ENCODE measurements at places on chromosomes 2 and 18. TPM values are rescaled to one million over a fixed set of nuclear protein-coding genes. Genes with fewer than 3 reads are reported as not detected.
A peak's percentile ranks its signal among the peaks of the same experiment; 100 is the strongest.

DNA sequence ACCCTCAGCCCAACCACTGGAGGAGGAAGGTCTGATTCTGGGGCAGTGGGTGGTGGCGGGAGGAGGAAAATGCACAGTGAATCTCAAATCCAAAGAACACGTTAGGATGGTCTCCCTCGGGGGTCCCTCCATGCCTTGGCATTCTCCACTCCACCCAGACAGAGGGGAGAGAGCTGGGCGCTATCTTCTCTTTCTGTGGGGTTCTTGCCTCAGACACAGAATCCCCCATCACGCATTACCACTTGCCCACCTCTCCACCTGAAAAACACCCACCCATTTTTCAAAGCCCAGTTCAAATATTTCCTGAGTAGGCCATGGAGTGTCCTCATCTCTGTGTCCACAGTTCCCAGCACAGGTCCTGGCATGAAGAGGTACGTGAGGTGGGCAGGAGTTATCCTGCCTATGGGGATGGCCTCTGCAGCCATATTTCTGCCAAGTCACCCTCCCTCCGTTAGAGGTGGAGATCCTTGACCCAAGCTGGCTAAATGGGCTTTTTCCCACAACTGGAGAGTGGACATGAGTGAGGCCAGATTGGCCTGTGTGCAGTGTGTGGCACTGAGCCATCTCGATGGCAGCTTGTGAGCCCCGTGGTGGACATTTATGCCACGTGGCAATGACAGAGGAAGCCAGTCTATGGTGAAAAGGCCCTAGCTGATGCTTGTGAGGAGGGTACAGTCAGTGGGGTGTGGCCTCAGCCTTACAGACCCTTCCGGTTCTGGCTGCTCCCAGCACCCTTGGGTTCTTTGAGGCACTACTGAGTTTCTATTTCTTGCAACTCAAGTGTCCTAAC is 9.5 kb upstream of the TEX261 start:
- H3K27me3 ChIP-seq: peaks cover 55% of the 10 kb centered on the region
- DNase-seq: no peak
- H3K27ac ChIP-seq: no peak overlapping the region
- H3K4me1 ChIP-seq: no peaks in the 10 kb centered on the region

DNA sequence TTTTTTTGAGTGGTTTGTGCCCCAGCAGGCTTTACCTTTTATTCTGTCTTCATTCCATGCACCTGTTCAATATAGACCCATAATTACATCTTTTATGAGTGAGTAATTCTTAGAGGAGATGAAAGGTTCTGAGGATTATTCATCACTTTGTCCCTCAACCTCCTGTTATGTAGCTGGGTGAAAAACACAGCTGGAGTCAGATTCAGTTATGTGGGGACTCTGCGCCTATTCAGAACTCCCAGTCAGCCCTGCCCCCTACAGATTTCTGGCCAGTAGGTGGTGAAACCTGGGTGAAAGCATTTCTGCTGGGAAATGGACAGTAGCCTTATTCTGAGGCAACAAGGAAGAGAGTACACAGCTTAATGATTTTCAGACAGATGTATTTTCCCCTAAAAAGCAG is 107.8 kb downstream of the MGAT5 start:
- no peaks in the 10 kb centered on the region for H3K27me3 ChIP-seq
- no peak overlapping the region for H3K4me3 ChIP-seq
- no peak overlapping the region for H3K27ac ChIP-seq
- H3K4me1 ChIP-seq: peaks cover 6% of the 10 kb centered on the region
- DNase-seq: no peak

DNA sequence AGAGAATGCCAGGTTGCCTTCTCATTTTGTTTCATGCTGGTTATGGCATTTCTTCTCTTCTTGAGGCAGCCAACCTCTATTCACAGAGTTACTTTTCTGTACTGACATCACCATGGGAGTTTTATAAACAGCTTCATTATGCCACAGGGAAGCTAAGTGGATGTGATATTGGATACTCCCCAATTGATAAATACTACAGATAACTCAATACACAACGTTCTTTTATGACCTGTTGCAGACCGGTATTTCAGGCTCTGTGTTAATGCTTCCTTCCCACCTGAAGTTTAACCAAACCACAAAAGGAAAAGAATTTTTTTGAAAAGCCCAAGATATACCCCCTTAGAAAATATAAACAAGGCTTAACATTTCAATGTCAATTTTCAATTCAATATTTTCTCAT is 258.3 kb upstream of the SOX11 start:
- H3K27me3 ChIP-seq: no peaks in the 10 kb centered on the region
- H3K4me1 ChIP-seq: no peaks in the 10 kb centered on the region
- H3K27ac ChIP-seq: no peak overlapping the region

DNA sequence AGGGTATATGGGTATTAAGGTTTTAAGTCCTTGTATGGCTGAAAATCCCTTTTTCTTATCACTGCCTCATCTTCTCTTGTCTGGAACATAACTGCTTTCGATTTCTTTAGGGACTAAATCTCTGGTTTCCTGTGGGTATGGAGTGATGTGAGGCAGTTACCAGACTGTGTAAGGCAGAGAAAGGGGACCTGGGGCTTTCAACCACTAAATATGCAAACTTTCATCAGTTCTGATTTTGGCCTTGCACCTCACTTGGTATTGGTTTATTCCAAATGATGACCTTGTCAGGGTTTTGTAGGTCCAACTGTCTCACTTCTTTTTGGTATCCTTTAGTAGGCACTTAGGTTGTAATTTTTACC is 9.3 kb downstream of the MAP4K4 start:
- peaks cover 38% of the 10 kb centered on the region for H3K36me3 ChIP-seq
- no peaks in the 10 kb centered on the region for H3K27me3 ChIP-seq
- H3K4me3 ChIP-seq: peak overlapping the region; percentile 0
- peak overlapping the region; percentile 12 for H3K27ac ChIP-seq
- H3K4me1 ChIP-seq: peaks cover 73% of the 10 kb centered on the region

- H3K27ac ChIP-seq: no peak overlapping the region
- H3K27me3 ChIP-seq: no peaks in the 10 kb centered on the region
- H3K4me3 ChIP-seq: no peak overlapping the region
- peaks cover 20% of the 10 kb centered on the region for H3K4me1 ChIP-seq
- DNase-seq: no peak
Observed at GRCh38 chr2:223751012-223751411, 86.4 kb downstream of the AP1S3 start.

DNA sequence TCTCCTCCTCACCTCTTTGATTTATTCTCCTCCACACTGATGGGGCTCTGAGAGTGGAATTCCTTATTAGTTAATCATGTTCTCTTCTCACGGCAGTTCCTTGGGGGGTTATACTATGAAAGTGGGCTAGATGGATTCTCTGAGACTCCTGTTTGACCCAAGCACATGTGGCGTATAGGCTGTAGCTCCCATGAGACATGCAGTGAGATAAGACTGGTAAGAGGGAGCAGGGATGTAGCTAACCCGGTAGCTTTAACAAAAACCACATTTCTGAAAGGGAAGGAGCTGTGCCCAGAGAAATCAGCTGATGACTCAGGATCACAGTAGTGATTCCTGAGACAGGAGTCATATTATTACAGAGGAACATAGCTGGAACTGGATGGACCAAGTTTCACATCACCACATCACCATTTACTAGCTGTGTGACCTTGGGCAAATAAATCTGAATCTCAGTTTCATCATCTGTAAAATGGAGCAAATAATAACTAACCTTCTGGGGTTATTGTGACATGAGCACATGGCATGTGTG is 82.9 kb downstream of the CRIM1 start:
- H3K27ac ChIP-seq: peak overlapping the region; percentile 64
- H3K36me3 ChIP-seq: peaks cover 10% of the 10 kb centered on the region
- no peaks in the 10 kb centered on the region for H3K27me3 ChIP-seq
- H3K4me3 ChIP-seq: no peak overlapping the region
- peak; percentile 12 for DNase-seq
- H3K4me1 ChIP-seq: peaks cover 18% of the 10 kb centered on the region

Gene EVA1A
- not detected for total RNA-seq

Gene LYPD6B
- total RNA-seq: 1.3 TPM

Gene GAREM2
- total RNA-seq: 2.8 TPM

All from Calu3 (cell line).